ENCODE measurements at places on chromosomes 4 and X. TPM values are rescaled to one million over a fixed set of nuclear protein-coding genes. Genes with fewer than 3 reads are reported as not detected.

DNA sequence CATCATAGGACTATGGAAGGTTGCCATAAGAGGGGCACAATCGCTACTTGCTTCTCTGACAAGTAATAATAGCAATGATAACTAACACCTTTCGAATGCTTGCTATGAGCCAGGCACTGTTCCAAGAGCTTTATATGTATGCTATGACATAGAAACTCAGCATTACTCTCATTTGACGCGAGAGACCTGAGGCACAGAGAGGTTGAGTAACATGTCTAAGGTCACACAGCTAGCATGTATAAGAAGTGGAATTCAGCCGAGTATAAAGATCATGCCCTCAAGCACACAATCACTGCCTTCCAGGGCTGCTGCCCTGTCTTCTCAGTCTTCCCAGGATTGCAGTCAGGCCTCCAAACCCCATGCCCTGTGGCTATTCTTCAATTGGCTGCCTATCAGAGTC lies 19.5 kb downstream of the PJA1 start:
- H3K27ac ChIP-seq: no peak overlapping the region
- H3K4me3 ChIP-seq: no peak overlapping the region
- no peaks in the 10 kb centered on the region for H3K27me3 ChIP-seq
- DNase-seq: no peak
- no peaks in the 10 kb centered on the region for H3K4me1 ChIP-seq

DNA sequence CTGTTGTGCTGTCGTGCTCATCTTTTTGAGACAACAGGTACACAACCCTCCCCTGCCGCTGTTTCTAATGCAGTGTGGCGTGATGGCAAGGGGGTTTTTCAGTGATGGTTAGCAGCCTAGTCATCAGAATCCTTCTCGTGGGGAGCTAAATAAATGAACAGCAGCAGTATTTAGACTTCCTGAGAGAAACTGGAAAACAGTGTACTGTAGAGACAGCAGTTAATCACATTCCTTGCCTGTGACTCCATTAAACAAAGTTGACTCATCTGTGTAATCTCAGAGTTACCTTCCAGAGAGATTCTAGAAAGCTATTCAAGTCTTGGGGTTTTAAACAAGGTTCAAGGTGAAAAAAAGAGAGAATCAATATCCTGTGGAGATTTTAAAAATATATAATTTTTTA lies 1753.2 kb upstream of the PCDH7 start:
- H3K36me3 ChIP-seq: no peaks in the 10 kb centered on the region
- H3K27ac ChIP-seq: no peak overlapping the region
- H3K27me3 ChIP-seq: no peaks in the 10 kb centered on the region
- H3K4me1 ChIP-seq: no peaks in the 10 kb centered on the region
- H3K4me3 ChIP-seq: no peak overlapping the region
- DNase-seq: no peak

DNA sequence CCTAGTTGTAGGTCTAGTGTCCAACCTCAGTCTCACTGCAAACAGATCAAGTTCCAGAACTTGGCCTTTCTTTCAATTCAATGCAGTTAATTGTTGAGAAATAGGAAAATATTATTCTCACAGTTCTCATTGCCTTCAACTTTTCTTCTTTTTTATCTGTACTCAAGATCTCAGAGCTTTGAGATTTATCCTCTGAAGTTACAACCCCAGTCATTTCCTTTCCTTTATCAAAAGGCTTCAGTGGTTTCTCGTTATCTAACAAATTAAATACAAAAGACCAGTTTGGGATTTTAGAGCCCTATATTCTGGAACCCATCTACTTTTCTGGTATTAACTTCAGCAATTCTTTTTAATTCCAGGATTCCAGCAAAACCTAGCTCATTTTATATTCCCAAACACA lies 130.2 kb downstream of the TMA16 start:
- peaks cover 5% of the 10 kb centered on the region for H3K36me3 ChIP-seq
- H3K4me3 ChIP-seq: no peak overlapping the region
- no peaks in the 10 kb centered on the region for H3K27me3 ChIP-seq
- H3K4me1 ChIP-seq: peaks cover 41% of the 10 kb centered on the region

- H3K4me3 ChIP-seq: no peak overlapping the region
- H3K27me3 ChIP-seq: no peaks in the 10 kb centered on the region
- H3K27ac ChIP-seq: no peak overlapping the region
- H3K4me1 ChIP-seq: no peaks in the 10 kb centered on the region
- no peaks in the 10 kb centered on the region for H3K36me3 ChIP-seq
Measured at GRCh38 chr4:182286035-182286434, 42.8 kb downstream of the TENM3 start.

DNA sequence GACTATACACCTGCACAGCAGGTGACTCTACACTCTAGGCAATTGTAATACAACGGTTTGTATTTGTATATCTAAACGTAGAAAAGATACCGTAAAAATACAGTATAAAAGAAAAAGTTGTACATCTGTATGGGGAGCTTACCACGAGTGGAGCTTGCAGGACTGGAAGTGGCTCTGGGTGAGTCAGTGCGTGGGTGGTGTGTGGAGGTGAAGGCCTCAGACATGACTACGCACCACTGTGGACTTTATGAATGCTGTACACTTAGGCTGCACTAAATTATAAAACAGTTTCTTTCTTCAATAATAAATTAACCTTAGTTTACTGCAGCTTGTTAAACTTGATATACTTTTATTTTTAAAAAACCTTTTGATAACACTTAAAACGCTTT lies 85.0 kb upstream of the FAT1 start:
- no peak for DNase-seq
- no peak overlapping the region for H3K27ac ChIP-seq
- H3K27me3 ChIP-seq: no peaks in the 10 kb centered on the region
- no peak overlapping the region for H3K4me3 ChIP-seq

DNA sequence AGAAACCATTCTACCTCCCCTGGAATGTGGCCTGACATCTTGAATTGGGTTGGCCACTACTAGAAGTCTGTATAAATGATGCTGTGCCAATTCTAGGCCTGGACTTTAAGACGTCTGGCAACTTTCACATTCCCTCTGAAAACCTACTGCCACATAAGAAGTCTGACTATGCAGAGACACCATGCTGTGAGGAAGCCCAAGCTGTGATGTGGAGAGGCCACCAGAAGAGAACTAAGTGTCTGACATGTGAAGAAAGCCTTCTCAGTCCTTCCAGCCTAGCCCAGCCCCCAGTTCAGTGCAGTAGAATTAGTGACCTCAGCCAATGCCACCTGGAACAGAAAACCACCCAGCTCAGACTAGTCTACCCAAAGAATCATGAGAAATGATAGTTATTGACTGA lies 24.2 kb upstream of the FAM9C start:
- no peak overlapping the region for H3K4me3 ChIP-seq
- H3K4me1 ChIP-seq: peaks cover 26% of the 10 kb centered on the region
- DNase-seq: no peak
- no peak overlapping the region for H3K27ac ChIP-seq
- H3K27me3 ChIP-seq: no peaks in the 10 kb centered on the region
- H3K36me3 ChIP-seq: peaks cover 7% of the 10 kb centered on the region

Gene PAK3
- 0.55 TPM for total RNA-seq
